Activated T-cell treated with anti-CD3 and anti-CD28 coated beads, Interleukin-2, amount 50 U/mL, for 4 hours (primary cell): ENCODE measurements at places on chromosomes 3 and 15. TPM values are rescaled to one million over a fixed set of nuclear protein-coding genes. Genes with fewer than 3 reads are reported as not detected.

Gene KLHL40
- total RNA-seq: not detected

Gene HAUS2
- total RNA-seq: 41.6 TPM

Gene BHLHE40
- total RNA-seq: 86.6 TPM

Gene XIRP1
- total RNA-seq: 13.1 TPM

Gene ATP10A
- 31.3 TPM for total RNA-seq

Gene ARPP21
- total RNA-seq: not detected

Gene SHISA5
- total RNA-seq: 59.9 TPM

Gene EIF4G1
- 1,007 TPM for total RNA-seq

Gene SLC38A3
- total RNA-seq: 0.08 TPM
